IPS DF 6.9 (cell line): ENCODE measurements at places on chromosomes 1 and 21.

DNA sequence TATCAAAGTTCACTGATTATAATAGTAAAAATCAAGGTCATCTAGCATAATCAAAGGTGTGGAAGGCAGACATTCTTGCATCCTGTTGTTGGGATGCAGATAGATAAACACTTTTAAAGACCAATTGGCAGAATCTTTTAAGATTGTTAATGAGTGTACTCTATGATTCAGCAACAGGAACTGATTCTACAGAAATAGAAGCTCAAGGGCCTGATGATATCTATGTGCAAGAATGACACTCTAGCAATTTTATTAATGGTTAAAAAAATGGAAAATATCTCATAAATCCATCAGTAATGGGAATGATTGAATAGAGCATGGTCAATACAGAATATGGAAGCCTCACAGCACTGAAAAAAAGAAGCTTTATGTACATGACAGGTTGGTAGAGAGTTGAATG is 2.2 kb upstream of the ATP1A4 start:
- DNase-seq, result no peak

GRCh38 chr21:43626390-43626789 is 32.9 kb downstream of the HSF2BP start:
- no peak for DNase-seq

GRCh38 chr1:206908038-206908437 is 10.8 kb downstream of the IL24 start:
- DNase-seq, result no peak

DNA sequence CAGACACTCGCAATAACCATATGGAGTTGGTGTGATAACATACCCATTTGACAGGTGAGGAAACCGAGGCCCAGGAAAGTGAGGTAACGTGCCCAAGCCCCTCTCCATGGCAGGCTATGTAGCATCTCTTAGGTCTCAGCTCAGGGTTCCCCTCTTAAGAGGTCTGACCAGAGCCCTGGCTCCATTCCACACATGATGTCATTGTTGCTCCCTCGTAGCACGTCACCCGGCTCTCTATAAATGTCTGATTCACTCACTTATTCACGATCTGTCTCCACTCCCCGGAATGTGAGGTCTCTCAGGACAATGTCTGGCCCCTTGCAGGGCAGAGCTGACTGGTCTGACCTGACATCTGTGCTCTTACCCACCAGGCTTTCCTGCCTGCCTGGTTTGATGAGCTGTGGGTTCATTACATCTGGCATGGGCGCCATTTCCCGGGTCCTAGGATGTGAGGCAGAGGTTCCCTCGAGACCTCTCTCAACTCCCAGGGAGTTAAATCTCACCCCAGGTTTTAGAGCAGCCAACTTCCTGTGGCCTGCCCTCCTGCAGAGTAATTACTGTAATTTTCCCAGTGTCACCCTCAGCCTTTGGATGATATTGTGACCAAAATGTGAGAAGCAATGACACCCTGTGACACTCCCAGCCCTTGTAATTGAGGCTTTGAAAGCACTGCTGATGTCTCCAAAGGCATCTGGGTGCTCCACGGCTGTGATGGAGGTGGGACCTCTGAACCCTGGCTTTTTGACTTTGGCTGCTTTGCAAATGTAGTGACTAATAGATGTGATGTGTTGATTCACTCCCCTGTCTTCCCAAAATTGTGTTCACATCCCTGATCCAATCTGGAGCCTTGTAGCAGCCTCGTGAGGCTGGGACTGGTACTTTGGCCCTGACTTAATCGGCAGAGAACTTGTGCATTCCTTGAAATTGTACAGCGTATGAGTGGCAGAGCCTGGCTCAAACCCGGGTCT is 10.6 kb downstream of the ACTL8 start:
- no peak for DNase-seq

GRCh38 chr1:176379626-176380339 is 83.2 kb upstream of the PAPPA2 start:
- DNase-seq, result no peak

DNA sequence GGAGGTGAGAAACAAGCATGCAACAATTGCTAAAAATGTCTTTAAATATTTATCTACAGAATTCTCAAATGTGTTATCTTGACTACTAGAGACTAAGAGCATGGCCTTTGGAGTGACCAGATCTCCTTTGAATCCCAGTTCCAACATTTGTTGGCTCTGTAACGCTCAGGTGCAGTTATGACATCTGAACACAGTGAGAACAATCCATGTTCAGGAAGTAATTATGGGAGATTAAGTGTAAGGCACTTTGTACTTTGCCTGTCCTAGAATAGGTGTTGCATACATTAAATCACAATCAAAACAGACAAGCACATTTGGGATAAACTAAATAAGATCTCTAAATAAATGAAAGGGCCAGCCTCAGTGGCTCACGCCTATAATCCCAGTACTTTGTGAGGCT is 454.5 kb downstream of the SMYD3 start:
- DNase-seq, result no peak

DNA sequence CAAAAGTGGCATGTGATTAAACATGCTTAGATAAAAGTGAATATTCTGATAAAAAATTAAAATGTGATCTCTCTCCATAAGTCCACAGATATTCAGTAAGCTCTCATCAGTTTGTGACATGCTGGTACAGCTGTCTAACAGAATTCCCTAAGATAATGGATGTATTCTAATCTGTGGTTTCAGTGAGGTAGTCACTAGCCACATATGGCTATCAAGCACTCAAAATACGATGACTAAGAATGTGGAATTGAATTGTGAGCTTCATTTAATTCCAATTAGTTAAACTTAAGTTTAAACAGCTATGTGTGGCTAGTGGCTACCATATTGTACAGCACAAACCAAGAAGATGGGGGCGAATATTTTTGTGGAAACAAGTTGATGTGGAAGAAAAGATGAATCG is 4.1 kb upstream of the REG4 start:
- no peak for DNase-seq

DNA sequence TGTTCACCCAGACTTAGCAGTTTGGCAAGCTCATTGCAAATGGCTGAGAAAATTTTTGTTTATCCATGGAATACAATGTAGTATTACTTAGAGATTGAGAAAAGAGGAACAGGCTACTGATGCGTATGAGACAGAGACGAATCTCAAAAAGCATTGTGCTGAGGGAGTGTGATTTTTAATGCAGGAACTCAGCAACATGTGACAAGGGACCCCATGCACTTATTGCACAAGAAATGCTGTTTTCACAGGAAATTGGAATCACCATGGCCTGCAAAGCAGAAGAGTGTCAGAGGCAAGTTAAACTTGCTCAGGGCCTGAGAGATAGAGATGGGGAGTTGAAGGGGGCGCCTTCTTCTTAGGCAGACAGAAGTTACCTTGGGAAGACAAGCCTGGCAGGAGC is 32.6 kb upstream of the TLR5 start:
- DNase-seq, result no peak

GRCh38 chr1:72322910-72323309 is 40.6 kb upstream of the NEGR1 start:
- DNase-seq, result no peak

DNA sequence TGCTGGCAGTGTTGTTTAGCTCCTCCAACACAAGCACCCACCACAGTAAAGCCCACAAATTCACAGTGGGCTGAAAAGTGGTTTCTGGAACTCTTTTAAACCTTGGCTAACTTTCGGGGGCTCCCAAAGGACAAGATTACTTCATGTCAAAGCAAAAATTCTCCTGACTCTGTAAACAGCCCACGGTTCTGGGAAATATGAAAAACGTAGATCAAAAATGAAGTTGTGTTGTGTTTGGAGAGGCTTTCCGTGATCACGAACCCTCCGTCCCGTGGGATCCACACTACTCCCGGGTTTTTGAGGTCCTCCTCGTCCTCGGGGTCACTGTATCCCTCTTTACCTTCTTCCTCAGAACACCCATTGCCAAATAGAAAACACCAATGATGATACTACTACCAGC is 159.0 kb upstream of the RUNX1 start:
- no peak for DNase-seq

DNA sequence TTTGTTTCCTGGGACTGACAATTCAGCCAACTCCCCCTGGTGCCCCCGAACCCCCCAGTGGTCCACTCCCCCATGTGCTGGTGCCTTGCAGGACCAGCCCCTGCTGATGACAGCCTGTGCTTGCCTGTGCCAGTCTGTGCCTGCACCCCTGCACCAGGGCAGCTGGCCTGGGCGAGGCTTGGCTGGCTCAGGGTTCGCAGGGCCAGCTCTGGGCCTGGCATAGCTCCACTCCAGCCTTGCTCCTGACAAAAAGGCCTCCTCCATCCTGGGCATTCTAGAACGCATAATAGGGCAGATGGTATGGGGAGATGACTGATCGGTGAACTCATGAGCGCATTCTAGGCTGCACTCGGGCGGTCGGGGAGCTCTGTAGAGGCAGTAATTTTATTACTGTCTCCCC is 5.4 kb downstream of the CNTN2 start:
- DNase-seq, result no peak

DNA sequence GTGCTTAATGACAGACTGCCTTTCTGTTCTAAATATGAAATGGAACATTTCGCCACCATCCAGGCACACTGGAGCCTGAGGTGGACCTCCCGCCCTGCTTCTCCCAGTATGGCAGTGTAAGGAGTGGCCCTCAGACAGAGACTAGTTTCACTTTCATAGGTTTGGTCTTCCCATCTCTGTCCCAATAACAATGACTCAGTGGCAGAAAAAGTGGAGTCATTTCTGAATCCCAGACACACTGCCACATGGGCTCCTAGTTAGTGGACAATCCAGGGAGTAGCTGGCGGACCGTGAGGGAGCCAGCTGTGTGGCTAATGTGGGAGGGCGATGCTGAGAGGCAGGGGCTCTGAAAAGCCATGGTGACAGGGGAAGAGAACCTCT is 95.6 kb upstream of the TSPAN2 start:
- DNase-seq, result no peak

GRCh38 chr1:180092931-180093650 is 61.6 kb upstream of the QSOX1 start:
- no peak for DNase-seq

DNA sequence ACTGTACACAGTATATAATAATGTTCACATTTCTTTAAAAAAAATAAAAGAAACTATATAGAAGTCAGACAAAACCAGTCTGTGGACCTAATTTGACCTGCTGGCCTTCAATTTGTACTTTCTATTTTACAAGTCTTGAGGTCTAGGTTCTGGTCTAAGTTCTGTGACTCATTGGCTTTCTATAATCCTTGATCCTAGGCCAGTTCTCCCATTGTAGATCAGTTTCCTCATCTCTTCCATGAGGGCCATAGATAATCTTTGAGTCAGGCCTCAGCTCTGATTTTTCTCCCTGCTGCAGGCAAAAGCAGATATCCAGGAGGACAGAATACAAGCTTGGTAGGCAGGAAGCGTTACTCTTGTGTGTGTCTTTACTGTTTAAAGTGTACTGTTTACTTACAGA is 603.7 kb upstream of the CAMK1G start:
- DNase-seq, result no peak

DNA sequence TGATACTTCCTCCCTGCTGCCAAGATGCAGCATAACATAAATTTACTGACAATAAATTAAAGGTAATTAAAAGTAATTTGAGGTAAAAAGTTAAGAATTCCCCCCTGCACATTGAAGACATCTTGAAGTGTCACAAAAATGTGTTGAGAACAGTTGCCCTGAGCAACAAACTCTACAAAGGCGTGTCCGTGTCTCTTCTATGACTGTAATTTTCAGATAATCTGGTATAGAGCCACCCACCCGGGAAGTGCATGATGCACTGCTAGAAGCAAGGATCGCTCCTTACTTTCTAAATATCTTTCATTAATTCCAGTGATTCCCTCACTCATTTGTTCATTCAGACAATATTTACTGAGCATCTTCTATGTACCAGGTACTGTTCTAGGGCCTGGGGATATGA is 11.0 kb upstream of the CASQ1 start:
- no peak for DNase-seq

DNA sequence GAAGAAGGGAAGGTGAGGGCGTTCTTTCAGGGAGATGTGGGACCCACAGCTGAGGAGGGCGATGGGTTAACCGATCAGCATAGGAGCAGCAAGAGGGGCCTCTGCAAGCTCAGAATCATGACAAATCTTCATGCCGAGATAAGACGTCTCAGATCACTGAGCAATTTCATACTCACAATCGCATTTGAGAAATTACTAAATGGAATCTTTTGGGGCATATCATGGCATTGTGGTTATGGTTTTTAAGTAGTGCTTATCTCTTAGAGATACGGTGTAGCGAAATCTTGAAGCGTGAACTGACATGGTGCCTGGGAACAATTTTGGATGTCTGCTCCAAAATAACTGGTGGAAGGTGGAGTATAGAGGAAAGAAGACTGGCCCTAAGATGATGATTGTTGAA is 6.2 kb downstream of the TNNT2 start:
- no peak for DNase-seq

DNA sequence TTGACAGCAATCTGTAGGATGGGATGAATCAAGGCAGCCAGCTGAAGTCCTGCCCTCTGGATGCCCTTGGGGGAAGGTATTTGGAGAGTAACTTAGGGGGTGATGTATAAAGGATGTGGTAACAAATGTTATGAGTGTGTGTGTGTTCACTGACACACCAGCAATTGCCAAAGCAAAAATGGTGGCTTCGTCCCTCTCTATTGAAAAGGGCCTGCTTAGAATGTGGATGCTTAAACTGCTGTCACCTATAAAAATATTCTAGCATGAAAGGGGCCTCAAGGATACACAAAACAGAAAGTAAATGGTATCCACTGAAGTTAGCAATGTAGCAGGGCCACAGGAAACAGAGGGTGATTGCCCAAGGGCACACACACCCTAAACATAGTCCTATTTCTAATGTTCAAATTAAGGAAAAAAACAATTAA is 15.1 kb upstream of the AIM2 start:
- no peak for DNase-seq

GRCh38 chr1:87953732-87954344 is 625.2 kb downstream of the LMO4 start:
- DNase-seq, result peak; percentile 52

DNA sequence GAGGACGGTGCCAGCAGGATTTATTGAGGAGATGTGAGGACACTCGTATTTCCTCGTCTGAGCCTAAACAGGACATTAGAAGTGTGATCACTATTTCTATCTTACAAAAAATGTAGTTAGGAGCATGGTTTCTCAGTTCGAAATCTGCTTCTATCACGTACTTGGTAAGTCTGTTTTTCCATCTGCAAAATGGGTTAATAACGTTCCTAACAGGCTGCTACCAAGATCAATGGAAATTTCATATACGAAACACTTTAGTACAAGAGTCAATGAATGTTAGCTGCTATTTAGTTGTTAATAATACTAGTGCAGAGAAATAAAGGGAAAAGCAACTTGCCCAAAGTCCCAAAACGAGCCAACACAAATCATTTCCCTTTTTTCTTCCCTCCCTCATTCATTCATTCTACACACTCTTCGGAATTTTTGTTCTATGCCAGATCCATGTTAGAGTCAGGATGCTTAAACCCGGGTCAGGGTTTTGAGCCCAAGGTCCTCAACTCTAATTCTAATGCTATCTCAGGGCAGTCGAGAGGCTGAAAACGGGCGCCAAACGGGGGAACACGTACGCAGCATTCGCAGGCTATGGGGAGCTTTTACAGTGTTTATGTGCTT is 608 bp downstream of the SNRNP40 start:
- no peak for DNase-seq

- DNase-seq, result no peak
These were observed 31.0 kb upstream of the NFIA start for GRCh38 chr1:61051443-61051718.
